Cardiac muscle cell (in vitro differentiated cells and primary cell): ENCODE measurements at places on chromosomes 5 and 9. TPM values are rescaled to one million over a fixed set of nuclear protein-coding genes. Genes with fewer than 3 reads are reported as not detected.

Gene COL27A1
- 19.2 and 19.3 TPM in 2 replicates for total RNA-seq

Gene OR1J2
- total RNA-seq: not detected in 2 replicates

Gene IL5
- not detected in 2 replicates for total RNA-seq

Gene ZNF618
- total RNA-seq: 15.2 and 26.0 TPM in 2 replicates

Gene C7
- total RNA-seq: 66.3 and 153 TPM in 2 replicates

Gene IFNA21
- total RNA-seq: not detected in 2 replicates

Gene TMEM174
- total RNA-seq: not detected in 2 replicates

Gene CDKN2B-AS1
- total RNA-seq: not detected in 2 replicates

Gene PFN3
- total RNA-seq: not detected in 2 replicates

Gene PTAR1
- 33.4 and 54.1 TPM in 2 replicates for total RNA-seq

Gene C5orf52
- not detected in 2 replicates for total RNA-seq

Gene BAAT
- total RNA-seq: not detected in 2 replicates

Gene ORM2
- not detected in 2 replicates for total RNA-seq

Gene CDKN2B
- total RNA-seq: 1.8 and 2.5 TPM in 2 replicates

Gene PTPRD
- 181 and 287 TPM in 2 replicates for total RNA-seq

Gene PCDHGA4
- total RNA-seq: 1.5 and 1.8 TPM in 2 replicates

Gene PCDHA1
- 0.25 TPM in 1 of 2 replicates, not detected in the other for total RNA-seq

Gene LHX6
- 0.12 and 0.14 TPM in 2 replicates for total RNA-seq

Gene CRB2
- 46.3 and 91.7 TPM in 2 replicates for total RNA-seq

Gene AJM1
- 8.5 and 12.2 TPM in 2 replicates for total RNA-seq

Gene NDUFS4
- total RNA-seq: 75.7 and 139 TPM in 2 replicates

Gene NR2F1-AS1
- total RNA-seq: 0.25 and 0.45 TPM in 2 replicates

Gene PITX1
- 0.07 TPM in 1 of 2 replicates, not detected in the other for total RNA-seq

Gene ANXA2R
- total RNA-seq: 0.32 and 0.63 TPM in 2 replicates

Gene CXCL14
- 0.11 and 1.2 TPM in 2 replicates for total RNA-seq

Gene MRPL50
- 9.1 and 11.2 TPM in 2 replicates for total RNA-seq
